ENCODE measurements at places on chromosomes 12 and 14.

DNA sequence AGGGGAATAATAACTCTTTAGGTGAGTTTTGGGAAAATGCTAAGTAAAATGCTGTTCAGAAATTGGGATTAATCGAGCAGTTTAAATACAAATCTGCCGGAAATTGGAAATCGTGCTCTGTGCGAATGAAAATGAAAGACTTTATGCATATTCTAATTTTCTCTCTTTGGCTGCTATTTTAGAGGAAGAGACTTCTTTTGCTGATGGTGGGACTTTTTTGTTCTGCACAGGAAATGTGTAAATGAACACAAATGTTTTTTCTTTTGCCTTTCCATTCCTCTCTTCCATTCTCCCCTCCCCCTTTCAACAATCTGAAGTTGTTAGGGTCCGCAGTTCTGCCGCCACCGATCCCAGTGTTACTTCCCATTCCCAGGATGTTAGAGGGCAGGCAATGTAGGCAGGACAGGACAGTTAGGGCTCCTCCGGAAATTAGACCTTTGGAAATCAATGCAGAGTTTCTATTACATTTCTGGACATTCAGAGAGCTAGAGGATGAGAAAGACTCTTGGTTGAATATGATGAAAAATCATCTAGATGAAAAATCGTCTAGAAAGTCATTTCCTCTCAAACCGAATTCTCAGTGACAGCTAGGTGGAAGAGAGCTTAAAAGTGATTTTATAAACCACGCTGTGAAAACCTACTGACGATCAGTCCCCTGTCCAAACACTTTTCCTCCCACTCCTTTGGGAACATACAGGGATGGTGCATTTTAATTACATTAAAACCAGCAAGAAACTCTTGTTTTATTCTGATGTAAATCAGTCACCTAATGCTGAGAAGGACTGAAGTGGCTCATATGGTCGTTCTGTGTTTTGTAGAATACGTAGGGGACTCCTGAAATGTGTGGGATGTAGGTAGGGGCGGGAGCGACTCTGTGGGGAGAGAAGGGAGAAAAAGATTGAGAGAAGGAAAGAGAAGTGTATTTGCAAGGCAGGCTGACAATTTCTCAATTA, 17.8 kb downstream of the FOXG1 start:
- no peak for DNase-seq

GRCh38 chr14:70148911-70149595, 39.7 kb downstream of the SLC8A3 start:
- DNase-seq: no peak

DNA sequence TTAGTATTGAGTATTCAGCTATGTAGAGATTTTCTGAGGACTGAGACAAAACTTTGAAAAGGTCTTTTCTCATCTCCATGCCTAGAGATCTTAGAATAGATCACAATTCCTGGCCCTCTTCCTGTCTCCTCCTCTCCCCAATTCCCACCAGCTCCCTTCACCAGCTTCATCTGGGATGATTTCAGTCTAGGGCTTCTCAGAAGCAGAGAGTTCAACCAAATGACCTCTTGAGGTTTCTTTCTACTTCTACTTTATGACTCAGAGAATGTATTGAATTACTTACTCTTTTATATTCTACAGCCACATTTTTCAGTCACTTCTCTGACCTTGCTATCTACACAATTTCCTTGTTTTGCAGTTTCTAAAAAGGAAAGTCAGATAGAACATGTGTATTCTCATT, 19.4 kb upstream of the SNX6 start:
- no peak for DNase-seq

DNA sequence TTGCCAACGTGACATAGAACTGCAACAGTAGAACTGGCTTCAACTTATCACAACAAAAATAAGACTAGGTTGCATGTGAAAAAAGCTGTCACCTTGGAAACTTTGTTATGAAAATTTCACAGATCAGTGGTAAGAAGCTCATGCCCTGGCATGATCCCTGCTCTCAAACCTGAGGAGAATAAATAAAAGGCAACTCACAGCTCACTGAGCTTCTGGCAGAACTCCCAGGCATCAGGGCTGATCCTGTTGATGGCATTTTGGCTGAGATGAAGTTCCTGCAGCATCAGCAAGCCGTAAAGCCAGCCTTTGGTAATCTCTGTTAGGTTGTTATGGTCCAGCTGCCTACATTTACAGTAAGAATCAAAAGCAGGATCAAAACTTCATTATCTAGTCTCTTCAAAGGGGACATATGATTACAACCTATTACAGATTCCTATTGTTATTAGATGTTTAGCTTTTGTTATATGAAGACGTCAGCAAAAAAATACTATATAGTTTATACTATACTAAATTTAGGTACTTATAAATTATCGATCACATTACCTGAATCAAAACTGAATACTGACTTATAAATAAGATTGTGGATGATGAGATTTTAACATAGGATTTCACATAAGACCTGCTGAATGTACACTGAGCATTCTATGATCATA, 32.0 kb downstream of the LRIG3 start:
- DNase-seq: no peak

Measured in CD8-positive, alpha-beta T cell (primary cell).